ENCODE measurements at places on chromosomes 13 and 19.

DNA sequence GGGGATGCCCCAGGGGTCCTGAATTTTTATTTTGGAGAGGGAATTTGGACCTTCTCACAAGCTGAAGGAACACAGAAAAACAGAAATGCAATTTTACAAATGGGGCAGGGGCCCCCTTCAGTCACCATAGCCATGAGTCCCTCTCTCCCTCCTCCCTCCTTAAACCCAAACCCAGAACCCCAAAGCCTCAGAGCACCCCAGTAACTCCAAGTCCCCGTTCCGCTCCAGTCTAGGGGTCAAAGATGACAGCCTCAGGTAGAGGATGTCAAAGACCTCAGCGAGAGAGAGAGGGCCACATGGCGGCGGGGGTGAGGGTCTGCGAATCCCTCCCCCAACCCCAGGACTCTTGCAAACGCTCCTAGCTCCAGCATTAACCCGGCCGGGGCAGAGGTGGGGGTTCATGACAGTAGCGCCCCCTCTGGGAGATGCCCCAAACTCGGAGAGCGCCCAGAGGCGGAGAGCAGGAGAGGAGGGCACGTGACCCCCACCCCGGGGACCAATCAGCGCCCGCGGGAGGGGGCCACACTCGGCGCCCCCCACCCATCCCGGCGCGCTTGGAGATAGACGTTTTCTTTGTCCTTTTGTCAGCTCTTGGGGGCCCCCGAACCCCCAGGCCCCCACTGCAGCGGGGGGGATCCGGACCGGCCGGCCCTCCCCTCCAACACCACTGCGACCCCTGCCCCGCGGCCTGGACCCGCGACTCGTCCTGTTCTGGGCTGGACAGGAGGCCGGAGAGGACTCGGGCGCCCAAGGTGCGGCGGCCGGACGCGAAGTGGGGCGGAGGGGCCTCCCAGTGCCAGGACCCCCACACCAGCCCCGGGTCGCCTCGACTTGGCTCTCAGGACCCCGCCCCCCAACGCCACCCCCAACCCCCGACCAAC, 20.8 kb upstream of the SEMA6B start:
- no peak for DNase-seq

DNA sequence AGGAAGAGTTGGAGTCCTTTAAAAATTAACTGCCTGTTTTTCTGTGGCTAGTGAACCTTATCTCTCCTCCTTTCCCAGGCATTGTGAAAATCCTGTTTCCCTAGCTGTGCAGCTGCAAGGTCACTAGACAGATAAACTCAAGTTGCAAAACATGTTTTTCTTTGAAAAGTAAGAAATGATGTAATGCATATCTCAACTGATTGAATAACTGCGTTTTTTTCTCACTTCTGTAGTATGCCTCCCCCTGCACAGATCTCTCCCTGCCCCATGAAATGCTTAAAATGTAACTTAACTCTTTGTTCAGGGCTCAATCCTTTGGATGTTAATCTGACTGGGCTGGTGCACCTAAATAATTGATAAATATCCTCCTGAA, 27.7 kb upstream of the CYSLTR2 start:
- no peak for DNase-seq

- DNase-seq: no peak
Measured at GRCh38 chr19:50547385-50548190, 20.6 kb downstream of the LRRC4B start.

GRCh38 chr13:60412909-60413616, 16.0 kb downstream of the TDRD3 start:
- DNase-seq: no peak

DNA sequence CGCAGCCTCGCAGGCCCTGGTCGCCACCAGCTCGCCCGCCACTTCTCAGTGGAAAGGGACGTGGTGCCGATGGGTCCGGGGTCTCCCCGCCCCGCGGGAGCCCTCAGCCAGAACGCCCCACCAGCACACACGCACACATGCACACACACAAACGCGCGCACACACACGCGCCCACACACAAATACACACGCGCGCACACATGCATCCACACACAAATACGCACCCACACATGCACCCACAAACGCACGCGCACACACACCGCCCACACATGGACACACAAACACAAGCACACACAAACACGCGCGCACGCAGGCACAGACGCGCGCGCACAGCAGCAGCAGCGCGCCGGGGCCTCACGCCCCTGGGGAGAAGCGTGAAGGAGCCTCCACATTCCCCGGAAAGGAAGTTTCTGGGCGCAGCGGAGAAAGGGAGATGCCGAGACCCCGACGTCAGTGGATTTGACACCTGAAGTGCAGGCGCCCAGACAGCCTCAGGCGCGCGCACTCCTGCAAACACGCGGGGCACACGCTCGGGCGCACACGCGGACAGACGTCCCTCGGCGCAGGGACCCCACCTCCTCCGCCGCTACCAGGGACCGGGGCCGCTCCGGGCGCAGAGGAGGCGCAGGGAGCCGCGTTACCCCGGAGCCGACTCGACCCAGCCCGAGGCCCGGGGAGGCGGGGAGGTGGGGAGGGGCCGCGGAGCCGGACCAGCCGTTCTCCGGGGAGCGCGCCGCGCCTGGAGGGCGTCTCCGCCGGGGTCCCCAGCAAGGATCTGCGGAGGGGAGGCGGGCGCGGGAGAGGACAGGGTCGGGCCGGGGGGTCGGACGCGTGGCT, 622 bp downstream of the RASA3 start:
- DNase-seq: peak; percentile 40

DNA sequence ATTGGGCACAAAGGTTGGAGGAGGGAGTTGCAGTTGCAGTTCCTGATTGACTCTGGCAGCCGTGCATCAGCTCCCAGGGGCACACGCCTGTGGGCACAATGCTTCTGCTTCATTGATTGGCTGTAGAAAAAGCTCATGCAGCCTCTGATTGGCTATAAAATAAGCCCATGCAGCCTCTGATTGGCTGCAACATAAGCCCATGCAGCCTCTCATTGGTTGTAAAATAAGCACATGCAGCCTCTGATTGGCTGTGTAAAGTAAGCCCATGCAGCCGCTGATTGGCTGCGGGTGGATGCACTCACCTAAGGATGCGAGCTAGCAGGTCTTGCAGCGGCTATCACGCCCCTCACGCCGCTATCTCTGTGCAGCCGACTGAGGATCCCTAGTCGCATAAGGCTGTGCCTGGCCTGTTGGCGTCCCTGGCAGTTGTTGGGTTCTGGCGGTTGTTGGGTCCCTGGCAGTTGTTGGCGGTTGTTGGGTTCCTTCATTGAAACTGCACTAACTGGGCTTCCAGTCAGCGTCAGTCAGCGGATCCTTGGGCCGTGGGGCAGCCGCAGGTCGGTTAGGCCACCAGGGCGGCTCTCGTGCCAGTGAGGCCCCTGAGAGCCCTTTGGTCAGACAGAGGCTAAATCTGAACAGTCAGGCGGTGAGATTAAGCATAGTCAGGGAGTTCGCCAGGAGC, at the start of gene SIGLECL1:
SIGLECL1 (plus strand) TSS at position 295 of the 682 bp plus-strand sequence. CDS start 12,993 bp downstream, outside the sequence.
- DNase-seq: no peak

GRCh38 chr19:13138916-13139198, 11.3 kb downstream of the STX10 start:
- no peak for DNase-seq

- DNase-seq: no peak
Measured at GRCh38 chr13:85592211-85592610, 207.0 kb downstream of the SLITRK6 start.

- no peak for DNase-seq
Measured at GRCh38 chr13:77716692-77717091, 19.2 kb downstream of the SLAIN1 start.

DNA sequence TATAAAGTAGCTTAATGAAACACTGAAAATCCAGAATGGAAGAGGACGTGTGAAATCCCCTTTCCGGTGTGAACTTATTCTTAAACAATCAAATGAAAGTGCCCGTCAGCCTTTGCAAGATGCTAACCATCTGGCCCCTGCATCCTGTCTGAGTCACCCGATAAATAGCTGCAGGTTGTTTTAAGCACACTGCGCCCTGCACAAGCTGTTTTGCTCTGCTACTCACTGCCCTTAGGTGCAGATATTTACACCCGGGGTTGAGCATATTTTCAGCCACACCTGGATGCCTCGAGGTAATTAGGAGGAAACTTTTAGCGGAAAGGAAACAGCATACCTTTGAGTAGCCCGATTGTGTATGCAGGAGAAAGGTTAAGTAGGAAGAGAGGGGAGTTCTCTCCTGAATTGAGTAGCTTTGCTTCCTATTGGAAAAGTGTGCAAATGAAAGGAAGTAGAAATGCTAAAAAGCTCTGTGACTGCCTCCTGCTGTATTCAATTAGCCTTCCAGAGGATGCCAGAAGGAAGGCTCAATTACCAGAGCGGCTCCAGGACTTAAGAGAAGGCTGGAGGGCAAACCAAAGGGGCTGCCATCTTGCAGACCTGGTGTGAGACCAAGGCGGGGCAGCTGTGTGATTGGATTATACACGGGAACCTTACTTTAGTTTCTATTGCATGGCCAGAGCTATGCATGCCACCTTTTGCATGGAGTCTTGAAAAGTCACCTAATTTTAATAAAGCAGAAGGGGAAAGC, 42.5 kb downstream of the IRS2 start:
- no peak for DNase-seq

GRCh38 chr19:41500443-41500842, 57.5 kb downstream of the ERICH4 start:
- DNase-seq: no peak

DNA sequence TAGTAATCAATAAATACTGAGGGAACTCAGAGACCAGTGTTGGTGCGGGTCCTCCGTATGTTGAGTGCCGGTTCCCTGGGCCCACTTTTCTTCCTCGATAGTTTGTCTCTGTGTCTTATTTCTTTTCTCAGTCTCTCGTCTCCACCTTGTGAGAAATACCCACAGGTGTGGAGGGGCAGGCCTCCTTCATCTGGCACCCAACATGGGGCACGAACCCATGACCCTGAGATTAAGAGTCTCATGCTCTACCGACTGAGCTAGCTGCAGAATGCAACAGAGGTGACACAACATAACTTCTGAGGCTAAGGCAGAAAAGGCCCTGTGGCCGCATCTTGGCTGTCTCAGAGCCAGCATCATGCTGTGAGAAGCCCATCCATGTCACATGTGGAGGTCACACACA, 5.3 kb upstream of the ZNF613 start:
- peak; percentile 4 for DNase-seq

DNA sequence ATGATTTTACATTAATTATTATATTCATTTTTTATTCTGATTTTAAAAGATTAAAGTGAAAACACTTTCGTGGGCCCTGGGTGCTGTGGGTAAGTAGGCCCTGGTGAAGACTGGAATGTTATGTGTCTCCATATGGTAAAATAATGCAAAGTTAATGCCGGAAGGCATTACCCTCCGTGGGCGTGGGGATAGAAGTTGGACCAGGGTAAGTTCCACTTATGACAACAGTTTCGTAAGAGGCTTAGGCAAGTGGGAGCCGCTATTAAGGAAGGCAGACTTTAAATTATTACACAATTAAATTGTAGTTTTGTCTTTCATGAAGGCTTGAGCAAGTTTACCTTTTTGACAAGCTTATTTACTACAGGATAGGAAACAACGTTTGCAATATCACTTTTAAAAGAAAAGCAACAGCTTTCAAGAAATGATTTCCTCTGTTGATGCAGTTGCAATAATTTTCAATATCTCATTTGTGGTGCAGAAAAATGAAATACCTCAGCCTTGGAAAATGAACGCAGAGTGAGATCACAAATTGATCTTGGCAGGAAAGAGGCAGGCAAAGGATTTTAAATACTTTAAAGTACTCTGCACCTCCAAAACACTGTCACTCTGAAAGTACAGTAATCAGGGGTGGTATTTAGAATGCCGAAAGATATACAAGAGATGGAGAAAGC, 310.6 kb downstream of the DCT start:
- DNase-seq: no peak

- DNase-seq: no peak
Measured at GRCh38 chr19:6417713-6418561, 6.7 kb downstream of the KHSRP start.

Data from stimulated activated CD4-positive, alpha-beta T cell treated with anti-CD3 and anti-CD28 coated beads, Interleukin-4, amount 100 ng/mL, for 1 hour (primary cell).